Right renal cortex interstitium (tissue), 3 donors: ENCODE measurements at places on chromosomes 5 and 9.

GRCh38 chr5:150001660-150002486 is 1.3 kb downstream of the HMGXB3 start:
- DNase-seq: no peak

DNA sequence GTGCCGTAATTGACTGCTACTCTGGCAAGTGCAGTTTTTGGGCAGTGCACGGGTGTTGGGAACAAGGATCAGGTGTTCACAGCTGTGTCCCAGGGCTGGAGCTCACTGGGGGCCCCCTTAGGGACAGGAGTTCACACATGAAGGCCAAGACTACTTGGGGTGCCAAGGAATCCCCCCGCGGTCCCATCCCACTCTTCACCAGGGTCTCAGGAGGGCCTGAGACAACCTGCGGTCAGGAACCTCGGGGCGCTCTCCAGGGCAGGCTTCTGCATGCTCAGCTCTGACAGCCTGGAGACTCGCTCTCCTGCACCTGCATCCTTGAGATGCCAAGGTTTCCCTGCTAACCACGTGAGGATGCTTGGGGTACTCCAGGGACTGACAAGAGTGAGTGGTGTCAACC is 2.3 kb upstream of the MAN1B1 start:
- DNase-seq: no peak

GRCh38 chr5:136251502-136252169 is 58.7 kb upstream of the SMIM32 start:
- DNase-seq: no peak

DNA sequence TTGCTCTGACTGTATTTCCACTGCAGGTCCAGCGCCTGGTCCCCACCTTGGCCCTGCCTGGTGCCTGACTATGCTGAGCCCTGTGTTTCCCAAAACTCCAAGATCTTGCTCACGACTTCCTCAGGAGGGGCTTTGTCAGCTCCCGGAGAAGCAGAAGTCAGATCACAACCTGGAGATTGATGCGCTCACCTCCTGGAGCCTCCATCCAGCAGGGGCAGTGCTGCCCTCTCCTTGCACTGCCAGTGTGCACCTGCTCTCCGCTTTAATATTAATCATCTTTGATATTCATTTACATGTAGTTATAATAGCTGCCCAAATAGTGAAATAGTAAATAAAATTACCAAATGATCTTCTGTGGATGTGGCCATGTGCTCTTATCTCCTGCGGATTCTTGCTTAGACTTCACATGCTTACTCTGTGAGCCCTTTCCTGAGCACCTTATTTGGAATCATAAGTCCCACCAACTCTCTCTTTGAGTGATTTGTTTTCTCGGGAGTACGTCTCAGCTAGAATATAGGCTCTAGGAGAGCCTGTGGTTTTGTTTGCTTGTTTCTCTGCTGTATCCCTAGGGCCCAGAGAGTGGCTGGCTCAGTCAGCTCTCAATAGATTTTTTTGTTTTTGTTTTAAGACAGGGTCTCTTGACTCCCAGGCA is 17.4 kb downstream of the MAML1 start:
- DNase-seq: no peak

GRCh38 chr5:107646418-107646817 is 24.3 kb downstream of the EFNA5 start:
- DNase-seq: no peak

DNA sequence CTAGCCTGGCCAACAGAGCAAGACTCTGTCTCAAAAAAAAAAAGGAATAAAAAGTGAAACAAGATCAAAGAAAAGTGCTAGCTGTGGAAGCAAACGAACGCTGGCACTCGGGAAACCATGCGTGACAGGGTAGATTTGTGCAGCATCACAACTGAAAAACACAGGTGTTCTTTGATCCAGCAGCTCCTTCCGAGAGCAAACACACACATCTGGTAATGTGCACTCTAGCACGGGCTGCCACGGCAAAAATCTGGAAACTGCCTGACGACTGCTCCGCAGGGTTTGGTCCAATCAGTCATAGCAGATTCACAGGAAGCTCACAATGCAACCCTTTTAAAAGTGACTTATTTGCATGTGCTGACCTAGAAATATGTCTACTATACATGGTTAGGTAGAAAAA is 80.0 kb downstream of the SYK start:
- no peak for DNase-seq

- DNase-seq: no peak
Measured at GRCh38 chr9:127970401-127971313, 10.1 kb downstream of the EEIG1 start.

GRCh38 chr5:129367883-129368282 is 92.2 kb upstream of the ADAMTS19 start:
- no peak for DNase-seq

DNA sequence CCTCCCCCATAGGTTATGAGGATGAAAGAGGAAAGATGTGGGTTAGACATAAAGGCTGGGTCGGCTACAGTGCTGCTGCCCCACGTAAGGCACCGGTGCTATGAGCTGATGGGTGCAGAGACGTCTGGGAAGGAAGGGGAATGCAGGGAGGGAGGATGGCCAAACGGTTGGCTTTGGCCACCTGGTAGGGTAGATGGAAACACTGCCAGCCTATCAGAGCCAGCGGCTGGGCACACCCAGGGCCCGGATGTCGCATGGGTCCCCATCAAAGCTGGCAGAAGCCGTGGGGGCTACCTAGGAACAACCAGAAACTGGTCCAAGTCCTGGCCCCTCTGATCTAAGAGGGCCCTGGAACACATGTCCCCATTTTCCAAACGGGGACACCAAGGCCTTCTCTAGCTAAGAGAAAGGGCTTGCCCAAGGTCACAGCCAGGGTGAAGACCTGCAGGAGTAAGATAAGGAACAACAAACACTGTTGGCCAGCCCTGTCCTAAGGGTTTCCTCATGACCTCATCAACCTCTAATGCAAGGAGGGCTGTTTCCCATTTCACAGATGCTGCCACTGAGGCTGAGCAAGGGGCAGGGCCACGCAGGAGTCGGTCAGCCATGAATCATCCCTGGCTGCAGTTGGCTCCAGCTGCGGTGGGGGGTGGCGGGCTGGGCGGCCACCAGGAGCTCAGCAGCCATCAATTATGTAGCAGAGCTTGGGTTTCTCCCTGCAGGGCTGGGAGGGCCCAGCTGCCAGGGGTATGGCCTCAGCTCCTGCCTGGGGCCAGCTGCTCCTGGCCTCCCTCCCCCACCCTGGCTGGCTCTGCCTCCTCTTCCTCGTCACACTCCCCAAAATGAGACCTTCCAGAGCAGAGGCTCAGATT is 4.9 kb downstream of the SH3GLB2 start:
- DNase-seq: no peak

DNA sequence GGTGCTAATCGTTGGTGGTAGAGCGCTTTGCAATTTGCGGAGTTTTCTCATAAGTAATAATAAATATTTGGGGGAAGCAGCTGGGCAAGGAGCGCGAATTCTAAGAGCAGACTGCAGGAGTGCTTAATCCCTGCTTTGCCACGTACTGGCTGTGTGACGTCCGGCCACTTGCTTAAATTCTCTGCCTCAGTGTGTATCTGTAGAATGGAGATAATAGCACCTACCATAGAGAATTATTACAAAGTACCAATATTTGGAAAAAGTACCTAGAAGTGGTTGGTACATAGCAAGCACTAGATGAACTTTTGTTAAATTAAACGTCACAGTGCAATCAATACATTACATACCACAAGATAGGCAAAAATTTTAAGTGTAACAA is 598 bp upstream of the TMED7 start:
- DNase-seq: peak; percentile 19

DNA sequence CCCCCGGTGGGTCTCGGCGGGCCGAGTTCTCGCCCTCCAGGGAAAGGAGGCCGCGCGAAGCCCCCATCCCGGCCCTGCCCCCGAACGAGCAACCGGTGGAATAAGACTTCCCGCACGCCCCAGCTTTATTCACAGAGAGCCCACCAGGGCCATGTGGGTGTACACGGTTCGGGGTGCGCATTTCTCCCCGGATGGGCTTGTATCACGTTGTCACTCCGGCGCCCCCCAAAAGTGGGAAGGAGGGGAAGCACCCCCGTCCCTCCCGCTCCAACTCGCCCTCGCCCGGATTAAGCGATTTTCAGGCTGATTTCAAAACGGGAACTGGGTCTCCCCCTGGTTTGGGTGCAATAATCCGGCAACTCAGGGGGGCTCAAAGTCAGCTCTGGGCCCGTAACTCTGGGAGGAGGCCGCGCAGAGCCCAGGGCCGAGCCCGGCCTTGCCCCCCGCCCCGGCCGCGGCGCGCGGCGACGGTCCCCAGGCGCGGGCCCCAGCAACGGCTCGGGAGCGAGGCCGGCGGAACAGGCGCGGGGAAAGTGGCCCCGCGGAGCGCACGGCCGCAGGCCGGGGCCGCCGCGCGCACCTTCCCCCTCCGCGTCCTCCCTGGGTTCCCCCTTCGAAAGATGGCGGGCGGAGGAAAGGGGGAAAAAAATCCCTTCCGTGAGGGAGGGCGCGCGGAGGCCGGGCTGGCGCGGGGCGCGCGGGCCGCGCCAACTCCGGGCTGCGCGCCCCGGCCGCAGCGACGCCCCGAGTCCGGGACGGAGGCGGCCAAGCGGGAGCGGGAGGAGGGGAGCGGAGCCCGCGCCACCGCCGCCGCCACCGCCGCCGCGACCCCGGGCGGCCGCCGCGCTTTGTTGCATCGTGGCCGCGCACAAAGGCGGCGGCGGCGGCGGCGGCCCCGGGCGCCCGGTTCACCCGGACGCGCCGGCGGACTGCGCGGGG is 644 bp downstream of the BRD3 start:
- no peak for DNase-seq
